ENCODE measurements at places on chromosomes 6 and 20.

DNA sequence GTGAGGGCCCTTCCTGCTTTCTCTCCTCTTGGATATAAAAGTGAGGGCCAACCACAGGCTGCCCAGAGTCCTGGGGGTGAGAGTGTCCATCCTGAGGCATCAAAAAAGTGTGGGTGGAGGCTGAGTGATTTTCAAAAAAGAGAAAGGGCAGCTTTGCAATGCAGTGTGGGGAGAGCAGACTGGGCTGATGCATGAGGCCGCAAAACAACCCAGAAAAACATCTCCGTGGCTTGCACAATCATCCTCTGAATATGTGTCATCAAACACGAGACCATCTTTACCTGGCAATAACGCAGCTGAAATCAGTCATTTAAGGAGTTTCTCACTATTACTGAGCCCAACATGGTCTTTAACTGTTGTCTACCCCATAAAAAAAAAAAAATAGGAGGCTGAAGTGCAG, 191.2 kb upstream of the SOX4 start:
- no peak for DNase-seq

DNA sequence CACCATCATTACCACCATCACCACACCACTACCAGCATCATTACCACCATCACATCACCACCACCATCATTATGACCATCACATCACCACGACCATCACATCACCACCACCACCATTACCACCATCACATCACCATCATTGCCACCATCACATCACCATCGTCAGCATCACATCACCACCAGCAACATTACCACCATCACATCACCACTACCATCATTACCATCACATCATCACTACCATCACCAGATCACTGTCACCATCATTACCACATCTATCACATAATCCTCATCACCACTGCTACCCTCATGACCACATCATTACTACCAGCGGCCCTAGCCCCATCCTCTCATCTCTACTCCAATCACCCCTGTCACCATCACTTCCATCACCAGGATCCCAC, 3.5 kb upstream of the SLC22A7 start:
- DNase-seq: no peak

DNA sequence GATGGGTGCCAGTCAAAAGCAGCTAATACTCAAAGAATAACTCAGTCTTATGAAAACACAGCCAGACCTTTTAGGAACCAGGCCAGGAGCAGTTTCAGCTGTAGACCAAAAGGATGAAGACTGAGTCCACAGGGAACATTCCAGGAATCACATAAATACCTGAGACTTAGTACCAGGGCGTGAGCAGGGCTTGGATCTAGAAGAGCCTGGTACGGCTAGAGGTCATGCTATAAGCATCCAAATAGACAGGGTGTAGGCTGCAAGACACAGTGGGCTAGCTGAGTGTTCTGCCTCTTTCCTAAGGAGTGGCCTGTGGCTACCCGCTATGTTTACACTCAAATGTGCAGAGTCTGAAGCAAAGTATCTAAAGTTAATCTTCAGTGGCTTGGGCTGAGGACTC, 29.5 kb upstream of the LRRC1 start:
- DNase-seq: peak; percentile 16

DNA sequence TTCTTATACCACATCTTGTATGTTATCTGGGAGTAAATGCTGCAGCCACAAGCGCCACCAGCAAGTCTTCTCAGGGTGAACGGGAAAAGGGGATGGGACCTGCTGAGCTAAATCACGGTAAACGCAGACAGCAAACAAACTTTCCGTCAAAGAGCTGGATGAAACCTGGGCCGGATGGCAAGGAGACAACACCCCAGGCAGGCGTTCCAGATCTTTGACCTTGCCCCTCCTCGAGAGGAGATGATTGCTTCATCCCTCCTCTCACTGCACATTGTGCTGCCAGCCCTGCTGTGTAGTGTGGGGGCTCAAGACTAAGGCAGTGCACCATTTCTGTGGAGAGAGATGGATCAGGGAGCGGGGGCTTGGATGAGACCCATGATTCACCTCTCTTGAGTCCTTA, 9.8 kb downstream of the RAET1E start:
- no peak for DNase-seq

GRCh38 chr20:49186535-49187329, 1.4 kb downstream of the STAU1 start:
- peak; percentile 54 for DNase-seq

GRCh38 chr6:2868637-2869036, 27.0 kb upstream of the SERPINB1 start:
- no peak for DNase-seq

GRCh38 chr6:105675715-105676397, 273.0 kb upstream of the PREP start:
- peak; percentile 72 for DNase-seq

GRCh38 chr6:20328266-20328923, 73.3 kb upstream of the E2F3 start:
- no peak for DNase-seq

GRCh38 chr6:52595000-52595795, 18.3 kb upstream of the TRAM2 start:
- DNase-seq: no peak

DNA sequence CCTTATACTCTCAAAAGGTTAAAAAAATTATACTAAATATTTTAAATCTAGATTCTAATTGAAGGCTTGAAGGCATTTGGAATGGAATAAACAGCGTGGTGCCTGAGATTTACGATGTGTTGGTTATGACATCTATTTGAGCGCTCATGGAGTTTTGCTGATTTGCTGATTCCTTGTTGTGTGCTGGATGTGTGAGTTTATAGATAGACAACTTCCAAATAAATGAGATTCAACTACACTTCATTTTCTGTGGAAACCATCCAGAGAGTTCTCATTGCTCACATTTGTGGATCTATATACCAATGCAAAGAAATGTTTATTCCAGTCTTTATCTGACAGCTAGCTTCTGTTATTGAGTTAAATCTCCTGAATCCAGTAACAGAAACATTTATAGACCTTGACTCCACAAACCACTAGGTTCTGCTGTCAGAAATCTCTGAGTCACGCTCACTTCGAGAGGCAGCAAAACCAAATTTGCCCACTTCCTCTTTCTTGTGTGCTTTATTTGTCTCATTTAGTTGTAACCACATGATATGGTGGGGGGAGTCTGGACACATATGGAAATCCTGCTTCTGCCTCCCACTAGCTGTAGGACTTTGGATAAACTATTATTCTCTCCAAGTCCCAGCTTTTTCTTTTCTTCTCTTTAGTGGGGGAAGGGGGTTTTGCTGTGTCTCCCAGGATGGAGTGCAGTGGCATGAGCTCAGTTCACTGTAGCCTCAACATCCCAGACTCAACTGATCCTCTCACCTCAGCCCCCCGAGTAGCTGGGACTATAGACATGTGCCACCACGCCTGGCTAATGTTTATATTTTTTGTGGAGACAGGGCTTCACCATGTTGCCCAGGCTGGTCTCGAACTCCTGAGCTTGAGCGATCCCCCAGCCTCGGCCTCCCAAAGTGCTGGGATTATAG, 54.5 kb downstream of the IPCEF1 start:
- peak; percentile 62 for DNase-seq

- DNase-seq: no peak
These were observed 522.5 kb downstream of the EPM2A start for GRCh38 chr6:145212813-145213212.

DNA sequence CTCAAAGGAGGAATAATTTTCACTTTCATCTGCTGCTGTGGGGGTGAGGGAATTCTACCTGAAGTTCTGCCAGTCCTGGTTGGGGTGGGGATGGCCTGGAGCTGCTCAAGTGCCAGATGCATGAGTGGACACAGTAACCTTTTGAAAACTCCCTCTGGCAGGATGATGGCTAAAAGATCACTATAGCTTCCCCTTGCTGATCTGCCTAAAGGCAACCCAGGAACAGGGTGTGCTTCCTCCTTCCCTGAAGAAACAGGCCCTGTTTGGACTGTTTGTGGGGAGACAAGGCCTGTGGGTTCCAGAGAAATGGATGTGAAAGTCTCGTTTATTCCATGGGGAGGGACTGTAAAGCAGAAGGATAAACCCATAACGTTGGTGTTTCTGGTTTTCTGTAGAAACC, 176.9 kb downstream of the DTNBP1 start:
- no peak for DNase-seq

- DNase-seq: no peak
These were observed 295.6 kb downstream of the ZFAND3 start for GRCh38 chr6:38114976-38115625.

DNA sequence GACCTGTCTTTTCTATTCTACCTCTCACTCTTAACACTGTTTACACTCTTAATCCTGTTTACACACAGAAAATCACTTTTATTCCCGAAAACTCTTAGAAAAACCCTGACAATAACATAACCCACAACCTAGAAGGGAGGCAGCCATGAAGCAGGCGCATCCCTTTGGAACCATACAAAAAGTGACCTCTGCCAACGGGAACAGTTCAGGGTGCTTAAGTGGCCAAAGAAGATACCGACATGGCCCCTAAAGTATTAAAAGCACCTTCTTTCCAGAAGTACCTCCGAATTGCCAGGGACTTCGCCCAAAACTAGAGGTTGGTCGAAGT, 490 bp downstream of the MMUT start:
- peak; percentile 7 for DNase-seq

GRCh38 chr20:57659517-57660180, 39.4 kb upstream of the ZBP1 start:
- no peak for DNase-seq

DNA sequence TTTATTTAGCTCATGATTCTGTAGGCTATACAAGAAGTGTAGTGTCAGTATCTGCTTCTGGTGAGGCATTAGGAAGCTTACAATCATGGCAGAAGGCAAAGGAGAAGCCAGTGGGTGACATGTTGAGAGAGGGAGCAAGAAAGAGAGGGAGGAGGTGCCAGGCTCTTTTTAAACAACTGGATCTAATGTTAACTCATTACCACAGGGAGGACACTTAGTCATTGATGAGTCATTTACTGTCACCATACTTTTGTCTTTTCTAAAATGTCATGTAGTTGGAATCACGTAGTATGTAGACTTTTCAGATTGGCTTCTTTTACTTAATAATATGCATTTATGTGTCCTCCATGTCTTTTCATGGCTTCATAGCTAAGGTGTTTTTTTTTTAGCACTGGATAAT, 58.1 kb downstream of the NUS1 start:
- no peak for DNase-seq

DNA sequence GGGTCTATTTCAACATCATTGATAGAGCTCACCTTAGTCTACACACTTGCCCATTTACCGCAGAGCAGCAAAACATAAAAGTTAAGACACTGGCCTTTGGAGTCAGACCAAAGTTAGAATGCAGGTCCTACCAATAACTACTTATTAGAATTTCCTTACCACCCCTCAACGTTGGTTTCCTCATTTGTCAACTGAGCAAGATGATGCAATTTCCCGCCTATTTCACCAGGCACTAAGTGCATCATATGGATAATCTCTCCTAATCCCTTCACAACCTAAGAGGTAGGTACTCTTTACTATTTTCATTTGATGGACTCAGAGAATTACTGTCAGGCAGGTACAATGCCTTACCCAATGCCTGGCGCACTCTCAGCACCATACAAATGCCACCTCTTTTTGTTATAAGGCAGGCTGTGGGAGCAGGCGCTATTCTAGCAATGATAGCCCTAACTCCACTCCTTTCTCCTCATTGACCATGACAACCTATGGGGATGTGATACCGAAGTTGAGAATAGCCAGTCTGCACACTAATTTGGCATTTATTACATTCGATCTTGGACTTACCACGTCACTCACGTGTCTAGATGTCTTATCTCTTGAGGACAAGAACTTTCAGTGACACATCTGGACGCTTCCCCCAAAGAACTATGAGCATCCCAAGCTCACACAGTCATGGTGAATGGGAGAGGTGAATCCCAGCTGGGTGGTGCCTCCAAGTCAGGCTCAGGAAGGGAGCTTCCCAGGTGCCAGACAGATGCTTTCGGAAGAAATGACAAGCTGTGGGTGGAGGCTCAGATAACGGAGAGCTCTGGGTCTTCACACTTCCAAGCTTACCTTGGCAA, 128.1 kb upstream of the STMND1 start:
- DNase-seq: no peak

GRCh38 chr6:14776307-14776706, 469.6 kb upstream of the JARID2 start:
- no peak for DNase-seq

GRCh38 chr20:63102721-63103375, 96.1 kb upstream of the BHLHE23 start:
- DNase-seq: peak; percentile 86

- DNase-seq: no peak
These were observed 226.6 kb upstream of the MOCS1 start for GRCh38 chr6:40160826-40161225.

GRCh38 chr6:40477246-40478126, 109.7 kb downstream of the LRFN2 start:
- DNase-seq: peak; percentile 10

GRCh38 chr6:16205377-16206144, 32.8 kb upstream of the GMPR start:
- no peak for DNase-seq

DNA sequence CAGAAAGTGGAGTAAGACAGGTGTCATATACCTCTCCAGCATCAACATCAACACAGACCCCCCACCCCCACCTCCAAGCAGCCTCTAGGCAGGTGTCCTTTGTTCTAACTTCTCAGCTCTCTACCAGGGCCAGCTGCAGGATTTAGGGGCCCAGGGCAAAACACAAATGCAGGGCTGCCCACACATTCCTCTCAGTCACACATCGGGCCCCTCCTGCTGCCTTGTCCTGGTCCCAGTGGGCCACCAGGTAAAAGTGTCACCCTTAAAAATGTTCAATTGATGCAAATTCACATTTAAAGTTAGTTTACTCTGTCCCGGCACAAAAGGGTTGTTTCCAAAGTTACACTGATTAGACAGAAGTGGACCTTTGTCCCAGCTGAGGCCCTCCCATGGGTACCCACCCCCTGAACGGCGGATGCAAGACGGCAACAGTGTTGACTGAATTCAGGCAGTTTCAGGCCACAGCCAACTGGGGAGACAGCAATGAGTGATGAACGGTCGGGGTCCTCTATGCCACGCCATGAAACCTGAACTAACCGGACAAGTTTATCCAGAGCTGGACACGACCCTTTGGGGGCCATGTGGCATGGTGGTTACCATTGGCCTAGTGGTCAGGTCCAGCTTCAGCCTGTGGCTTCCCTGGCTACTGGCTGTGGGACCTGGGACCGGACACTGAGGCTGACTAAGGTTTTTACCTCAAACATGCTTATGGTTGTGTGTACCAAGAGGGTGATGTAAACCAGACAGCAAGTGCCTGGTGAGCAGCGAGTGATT, 52.2 kb upstream of the UNC93A start:
- DNase-seq: no peak

DNA sequence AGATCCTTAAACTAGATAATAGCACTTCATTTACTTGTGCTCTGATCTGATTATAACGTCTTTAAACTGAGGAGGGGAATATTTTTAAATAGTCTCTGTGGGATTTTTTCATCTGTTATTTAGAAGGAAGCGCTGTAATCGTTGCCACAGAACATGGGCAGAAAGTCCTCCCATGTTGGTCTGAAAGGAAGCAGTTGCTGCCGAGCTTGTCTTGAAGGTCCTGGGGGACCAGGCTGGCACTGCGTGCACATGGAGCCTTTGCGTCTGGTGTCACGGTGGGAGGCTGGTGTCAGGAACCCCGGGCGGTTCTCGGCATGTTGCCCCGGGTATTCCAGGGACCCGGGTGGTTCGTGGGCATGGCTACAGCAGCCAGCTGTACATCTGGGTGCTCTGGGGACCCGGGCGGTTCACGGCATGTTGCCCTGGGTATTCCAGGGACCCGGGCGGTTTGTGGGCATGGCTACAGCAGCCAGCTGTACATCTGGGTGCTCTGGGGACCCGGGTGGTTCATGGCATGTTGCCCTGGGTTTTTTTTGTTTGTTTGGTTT, 11.5 kb downstream of the TPD52L2 start:
- DNase-seq: no peak
